Ovary (tissue), 10 donors: ENCODE measurements at places on chromosomes 1 and 21. TPM values are rescaled to one million over a fixed set of nuclear protein-coding genes. Genes with fewer than 3 reads are reported as not detected.

RPTN gene
- not detected for polyA plus RNA-seq

DAB1 gene
- 4.4 TPM for polyA plus RNA-seq

RNU11 gene
- polyA plus RNA-seq: not detected

EGLN1 gene
- 18.5 TPM for polyA plus RNA-seq

OVAAL gene
- polyA plus RNA-seq: not detected

VSIG8 gene
- polyA plus RNA-seq: 0.06 TPM

COL8A2 gene
- polyA plus RNA-seq: 4.6 TPM

ECM1 gene
- polyA plus RNA-seq: 4.3 TPM
